Panc1 (cell line): ENCODE measurements at places on chromosomes 12 and 14. TPM values are rescaled to one million over a fixed set of nuclear protein-coding genes. Genes with fewer than 3 reads are reported as not detected.

DNA sequence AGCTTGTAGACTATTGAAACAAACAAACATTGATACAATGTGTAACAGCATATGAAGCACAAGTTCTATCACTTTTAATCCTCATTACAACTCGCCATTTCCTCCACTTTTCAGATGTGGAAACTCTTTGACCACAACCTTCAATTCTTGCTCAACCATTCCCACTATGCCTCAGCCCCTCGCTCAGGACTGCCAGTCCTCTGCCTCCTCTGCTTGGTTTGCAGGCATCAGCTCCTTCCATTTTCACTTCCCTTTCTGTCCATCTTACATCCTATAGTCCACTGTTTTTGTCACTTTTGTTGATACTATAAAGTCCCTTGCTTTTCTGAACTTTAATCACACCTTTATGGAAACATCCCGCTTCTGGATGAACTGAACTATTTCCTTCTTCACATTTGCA lies 28.2 kb upstream of the CD27 start:
- no peaks in the 10 kb centered on the region for H3K36me3 ChIP-seq
- DNase-seq: no peak
- no peaks in the 10 kb centered on the region for H3K27me3 ChIP-seq
- H3K4me3 ChIP-seq: no peak overlapping the region

Gene DHRS4L2
- 8.0 TPM for total RNA-seq

DNA sequence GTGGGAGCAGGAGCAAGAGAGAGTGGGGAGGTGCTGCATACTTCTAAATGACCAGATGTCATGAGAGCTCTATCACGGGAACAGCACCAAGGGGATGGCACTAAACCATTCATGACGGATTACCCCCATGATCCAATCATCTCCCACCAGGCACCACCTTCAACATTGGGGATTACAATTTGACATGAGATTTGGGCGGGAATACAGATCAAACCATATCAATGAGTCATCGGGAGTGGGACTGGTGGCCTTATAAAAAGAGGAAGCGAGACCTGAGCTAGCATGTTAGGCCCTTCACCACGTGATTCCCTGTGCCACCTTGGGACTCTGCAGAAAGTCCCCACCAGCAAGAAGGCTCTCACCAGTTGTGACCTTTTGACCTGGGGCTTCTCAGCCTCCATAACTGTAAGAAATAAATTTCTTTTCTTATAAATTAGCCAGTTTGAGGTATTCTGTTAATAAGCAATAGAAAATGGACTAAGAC lies 28.7 kb downstream of the COX8C start:
- no peak for DNase-seq
- H3K4me1 ChIP-seq: no peaks in the 10 kb centered on the region
- no peaks in the 10 kb centered on the region for H3K36me3 ChIP-seq
- H3K27me3 ChIP-seq: peaks cover 5% of the 10 kb centered on the region; the same call in 1 of the 2 replicates

Gene IFI27
- total RNA-seq: 2.3 TPM

- DNase-seq: no peak
- no peaks in the 10 kb centered on the region for H3K4me1 ChIP-seq
- H3K36me3 ChIP-seq: no peaks in the 10 kb centered on the region
Measured at GRCh38 chr12:92955997-92956663, 27.0 kb upstream of the EEA1 start.

- H3K36me3 ChIP-seq: no peaks in the 10 kb centered on the region
- H3K4me1 ChIP-seq: no peaks in the 10 kb centered on the region
- H3K27me3 ChIP-seq: no peaks in the 10 kb centered on the region; the same call in 1 of the 2 replicates
- DNase-seq: no peak
Measured at GRCh38 chr14:23366426-23366921, 1.5 kb upstream of the EFS start.

Gene NFE2
- 0.26 TPM for total RNA-seq

Gene MYBPC1
- not detected for total RNA-seq

DNA sequence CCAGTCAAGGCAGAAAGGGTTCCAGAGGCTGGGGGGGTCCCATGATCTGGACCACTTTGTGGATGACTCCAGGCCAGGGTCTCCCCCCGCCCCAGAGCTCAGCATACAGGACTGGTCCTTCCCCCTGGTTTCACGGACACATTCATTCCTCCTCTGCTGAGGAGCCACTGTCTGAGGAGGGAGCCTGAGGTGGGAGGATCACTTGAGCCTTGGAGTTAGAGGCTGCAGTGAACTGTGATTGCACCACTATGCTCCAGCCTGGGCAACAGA lies 6.8 kb downstream of the TESC start:
- H3K4me3 ChIP-seq: no peak overlapping the region
- DNase-seq: no peak
- H3K4me1 ChIP-seq: no peaks in the 10 kb centered on the region

DNA sequence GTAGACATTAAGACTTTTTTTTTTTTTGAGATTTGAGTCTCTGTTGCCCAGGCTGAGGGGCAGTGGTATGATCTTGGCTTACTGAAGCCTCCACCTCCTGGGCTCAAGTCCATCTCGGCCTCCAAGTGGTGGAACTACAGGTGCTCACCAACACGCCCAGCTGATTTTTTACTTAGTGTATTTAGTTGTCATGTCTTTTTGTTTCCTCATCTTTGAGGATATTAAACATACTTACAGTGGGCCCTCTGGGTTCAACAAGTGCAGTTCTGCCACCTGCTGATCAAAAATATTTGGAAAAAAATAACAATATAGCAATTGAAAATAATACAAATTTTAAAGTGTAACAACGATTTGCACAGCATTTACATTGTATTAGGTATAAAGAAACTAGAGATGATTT lies 4.4 kb upstream of the B4GALNT1 start:
- peaks cover 5% of the 10 kb centered on the region for H3K4me1 ChIP-seq
- H3K4me3 ChIP-seq: no peak overlapping the region
- no peaks in the 10 kb centered on the region for H3K36me3 ChIP-seq
- H3K27ac ChIP-seq: no peak overlapping the region
- no peak for DNase-seq
- H3K27me3 ChIP-seq: no peaks in the 10 kb centered on the region; the same call in 1 of the 2 replicates

GRCh38 chr12:43921666-43922337 lies 85.9 kb downstream of the TMEM117 start:
- H3K27ac ChIP-seq: no peak overlapping the region
- no peak for DNase-seq
- no peaks in the 10 kb centered on the region; the same call in 1 of the 2 replicates for H3K4me1 ChIP-seq
- no peak overlapping the region for H3K4me3 ChIP-seq
- no peaks in the 10 kb centered on the region for H3K27me3 ChIP-seq
- H3K36me3 ChIP-seq: no peaks in the 10 kb centered on the region

Gene IAPP
- not detected for total RNA-seq

Gene FSCB
- not detected for total RNA-seq

- no peaks in the 10 kb centered on the region for H3K27me3 ChIP-seq
- H3K27ac ChIP-seq: no peak overlapping the region
- no peak overlapping the region for H3K4me3 ChIP-seq
- no peaks in the 10 kb centered on the region for H3K4me1 ChIP-seq
- H3K36me3 ChIP-seq: no peaks in the 10 kb centered on the region
- no peak for DNase-seq
Measured at GRCh38 chr12:120056739-120057138, 59.8 kb downstream of the RAB35 start.

- no peaks in the 10 kb centered on the region for H3K36me3 ChIP-seq
- DNase-seq: no peak
- no peak overlapping the region for H3K27ac ChIP-seq
- H3K4me1 ChIP-seq: no peaks in the 10 kb centered on the region
- H3K4me3 ChIP-seq: no peak overlapping the region
- H3K27me3 ChIP-seq: no peaks in the 10 kb centered on the region
Measured at GRCh38 chr12:59282999-59283398, 312.8 kb upstream of the SLC16A7 start.

DNA sequence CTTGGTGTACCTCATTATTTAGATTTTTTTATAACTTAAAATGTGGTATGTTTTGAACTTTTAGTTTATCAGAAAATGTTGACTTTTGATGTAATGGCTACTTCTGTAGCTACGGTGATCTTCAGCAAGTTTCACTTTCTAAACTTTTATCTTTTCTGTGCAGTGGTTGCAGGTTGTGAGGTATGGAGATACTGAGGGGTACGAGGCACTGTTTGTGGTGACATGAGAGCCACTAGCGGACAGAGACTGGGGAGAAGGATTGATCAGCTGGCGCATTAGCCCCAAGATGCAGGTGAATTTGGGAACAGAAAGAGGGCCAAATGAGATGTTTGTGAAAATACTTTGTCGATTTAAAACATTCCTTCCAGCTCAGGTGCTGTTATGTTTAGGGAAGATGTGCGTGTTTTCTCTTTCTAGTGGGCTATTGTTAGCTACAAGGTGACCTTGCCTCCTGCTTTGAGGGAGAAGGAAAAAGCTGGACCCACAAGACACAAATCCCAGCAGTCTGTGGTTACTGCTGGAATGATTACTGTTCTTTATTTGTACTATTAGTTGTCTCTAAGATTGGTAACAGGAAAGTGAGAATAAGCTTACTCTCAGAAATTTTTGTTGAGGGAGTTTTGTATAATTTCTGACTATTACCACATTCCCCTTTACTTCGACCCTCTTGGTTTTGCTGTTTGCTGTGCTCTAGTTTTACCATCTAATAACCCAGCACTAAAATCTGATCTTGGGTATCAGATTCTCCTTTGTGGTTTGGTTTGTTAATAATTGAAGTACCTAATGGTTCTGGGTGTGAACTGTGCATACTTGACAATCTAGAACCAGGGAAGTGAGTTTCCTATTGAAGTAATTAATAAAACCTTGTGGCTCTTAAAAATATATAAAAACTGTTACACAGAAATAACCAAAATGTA lies 61.7 kb downstream of the FBXO34 start:
- no peaks in the 10 kb centered on the region for H3K36me3 ChIP-seq
- no peaks in the 10 kb centered on the region for H3K27me3 ChIP-seq
- peak overlapping the region; percentile 68 for H3K27ac ChIP-seq
- peaks cover 40% of the 10 kb centered on the region for H3K4me1 ChIP-seq
- H3K4me3 ChIP-seq: no peak overlapping the region

GRCh38 chr12:47033789-47034555 lies 45.4 kb upstream of the PCED1B start:
- H3K36me3 ChIP-seq: no peaks in the 10 kb centered on the region
- no peak overlapping the region for H3K27ac ChIP-seq
- no peaks in the 10 kb centered on the region for H3K27me3 ChIP-seq
- no peak for DNase-seq
- no peaks in the 10 kb centered on the region for H3K4me1 ChIP-seq
- no peak overlapping the region for H3K4me3 ChIP-seq

GRCh38 chr12:111101003-111101402 lies 180.6 kb upstream of the MYL2 start:
- no peaks in the 10 kb centered on the region; the same call in 1 of the 2 replicates for H3K4me1 ChIP-seq
- H3K27me3 ChIP-seq: peaks cover 17% of the 10 kb centered on the region
- DNase-seq: no peak
- no peaks in the 10 kb centered on the region for H3K36me3 ChIP-seq
- no peak overlapping the region for H3K27ac ChIP-seq
- no peak overlapping the region for H3K4me3 ChIP-seq

DNA sequence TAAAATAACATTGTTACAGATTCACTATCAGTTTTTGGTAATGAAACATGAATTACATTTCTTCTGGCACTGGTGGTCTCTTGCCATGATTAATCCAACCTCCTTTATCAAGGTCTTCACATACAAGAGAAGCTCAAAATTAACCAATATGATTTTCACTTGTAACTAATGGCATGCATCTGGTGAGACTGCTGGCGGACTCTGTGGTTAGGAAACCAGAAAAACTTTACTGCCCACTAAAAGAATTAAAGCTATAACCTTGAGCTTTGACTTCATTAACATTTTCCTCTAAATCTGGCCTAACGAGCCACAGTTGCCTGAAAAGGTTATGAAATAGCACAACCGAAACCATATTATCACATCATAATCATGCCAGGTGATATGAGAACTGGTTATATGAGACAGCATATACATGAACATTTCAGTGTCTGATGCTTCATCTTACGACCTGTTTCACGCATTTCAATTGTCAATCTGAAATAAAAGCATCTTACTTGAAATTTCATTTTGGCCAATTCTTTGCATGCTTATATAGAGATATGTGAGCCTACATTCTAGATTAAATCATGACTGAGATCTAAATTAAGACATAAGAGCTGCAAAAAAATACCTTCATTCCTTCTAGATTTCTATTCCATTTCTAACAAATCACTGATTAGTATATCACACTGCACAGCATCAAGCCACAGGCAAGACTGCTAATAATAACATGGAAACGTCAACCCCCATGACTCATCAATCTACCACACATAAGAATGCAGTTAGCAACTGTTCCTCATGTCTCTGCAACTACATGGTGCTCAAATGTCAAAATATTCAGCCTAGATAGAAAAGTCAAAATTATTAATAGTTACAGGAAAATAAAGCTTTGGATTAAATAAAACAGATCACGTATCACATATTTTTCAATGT lies 89.3 kb downstream of the OSBPL8 start:
- no peaks in the 10 kb centered on the region for H3K4me1 ChIP-seq
- DNase-seq: no peak
- no peak overlapping the region for H3K4me3 ChIP-seq
- no peaks in the 10 kb centered on the region for H3K27me3 ChIP-seq
